ENCODE measurements at places on chromosomes 6 and 20.

- no peak for DNase-seq
Observed at GRCh38 chr6:44561060-44561623, 173.6 kb downstream of the CDC5L start.

- no peak for DNase-seq
Observed at GRCh38 chr20:40591119-40591518, 97.9 kb downstream of the MAFB start.

DNA sequence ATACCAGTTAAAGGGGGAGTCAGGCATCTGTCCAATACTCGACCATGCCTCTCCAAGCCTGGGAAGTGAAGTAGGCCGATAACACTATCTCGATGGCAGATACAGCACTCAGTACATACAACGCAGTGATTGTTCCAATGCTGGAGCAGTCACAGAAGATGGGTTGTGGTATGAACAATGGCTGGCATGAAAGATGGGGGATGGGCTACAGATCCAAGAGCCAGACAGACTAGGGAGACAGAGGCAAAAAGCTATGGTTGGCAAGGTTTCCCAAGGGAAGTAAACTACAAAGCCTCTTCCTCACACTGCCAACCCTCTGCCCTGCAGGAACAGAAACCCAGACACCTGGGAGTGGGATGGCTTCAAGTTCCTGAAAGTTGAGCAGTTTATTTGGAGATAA is 19.2 kb downstream of the FKBP1A start:
- no peak for DNase-seq

- DNase-seq = no peak
Observed at GRCh38 chr20:63327231-63327745, 33.9 kb downstream of the CHRNA4 start.

GRCh38 chr6:106522562-106523250 is 106.6 kb downstream of the RTN4IP1 start:
- DNase-seq = no peak

DNA sequence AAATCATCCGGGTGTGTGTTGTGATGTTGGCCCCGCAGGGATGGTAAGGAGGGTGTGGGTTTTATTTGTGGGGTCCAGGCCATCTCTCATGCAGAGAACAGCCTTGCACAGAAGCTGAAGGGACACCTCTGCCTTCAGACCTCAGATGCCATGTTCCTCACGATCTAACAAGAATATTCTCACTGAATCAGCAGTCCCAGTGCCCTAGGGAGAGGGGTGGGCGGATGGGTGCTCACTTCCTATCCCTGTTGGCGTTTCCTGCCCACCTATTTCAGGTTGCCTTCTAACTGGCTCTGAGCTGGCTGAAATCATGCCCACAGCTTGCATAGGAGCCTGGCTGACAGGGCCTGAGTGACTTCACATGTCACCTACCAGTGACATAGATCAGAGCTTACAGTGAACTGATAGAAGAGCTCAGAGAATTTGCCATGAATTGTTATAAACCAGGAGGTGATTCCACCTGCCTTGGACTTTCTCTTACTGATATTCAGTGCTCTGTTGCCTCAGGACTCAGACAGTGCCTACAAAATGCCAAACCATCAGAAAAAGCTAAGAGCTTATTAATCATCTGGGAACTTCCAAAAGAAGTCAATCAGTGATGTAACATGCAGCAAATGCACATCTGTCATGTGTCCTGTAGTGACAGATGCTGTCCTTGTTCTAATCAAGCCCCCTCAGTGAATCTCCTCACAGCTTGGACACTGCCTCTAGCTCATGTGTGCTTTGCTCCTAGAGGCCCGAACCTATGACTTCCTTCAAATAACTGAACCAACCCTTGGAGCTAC is 285.8 kb upstream of the PRND start:
- DNase-seq = no peak

All from KG1 (cell line).